ENCODE measurements at places on chromosomes 5 and 9. TPM values are rescaled to one million over a fixed set of nuclear protein-coding genes. Genes with fewer than 3 reads are reported as not detected.

GRCh38 chr5:76331126-76331525, 72.0 kb upstream of the IQGAP2 start:
- no peak for DNase-seq

DNA sequence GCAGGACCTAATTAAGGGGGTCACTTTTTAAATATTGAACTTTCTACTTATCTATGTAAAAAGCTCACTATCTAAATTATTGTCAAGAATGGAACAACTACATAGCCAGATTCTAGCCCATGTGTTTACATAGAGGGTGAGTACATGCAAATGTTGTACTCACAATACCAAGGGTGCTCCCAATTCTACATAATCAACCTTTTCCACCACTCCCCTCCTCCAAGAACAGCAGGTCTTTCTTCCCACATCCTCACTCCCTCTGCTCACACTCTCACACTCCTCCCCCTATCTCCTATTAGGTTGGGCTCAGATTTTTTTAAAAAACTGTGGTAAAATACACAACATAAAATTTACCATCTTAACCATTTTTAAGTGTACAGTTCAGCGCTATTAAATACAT, 325.4 kb downstream of the ARL15 start:
- DNase-seq = no peak

GRCh38 chr9:21154018-21154608, 12.3 kb downstream of the IFNA21 start:
- no peak for DNase-seq

DNA sequence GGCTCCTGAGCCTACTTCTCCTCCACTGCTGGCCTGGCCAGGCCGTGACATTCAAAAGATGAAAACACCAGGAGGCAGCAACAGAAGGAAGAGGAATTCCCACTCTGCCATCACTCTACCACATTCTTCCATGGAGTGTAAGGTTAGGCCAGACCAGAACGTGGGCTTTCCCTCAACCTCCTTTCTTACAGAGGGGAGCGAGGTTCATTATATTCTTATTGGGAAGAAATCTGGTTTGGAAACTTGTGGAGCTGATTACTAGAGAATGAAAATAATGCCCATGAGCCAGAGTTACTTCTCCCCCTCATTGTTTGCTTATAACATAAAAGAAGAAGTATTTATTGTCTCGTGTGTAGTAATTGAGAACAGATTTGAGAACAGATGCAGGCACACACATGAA, 136.3 kb upstream of the BASP1 start:
- DNase-seq = no peak

DNA sequence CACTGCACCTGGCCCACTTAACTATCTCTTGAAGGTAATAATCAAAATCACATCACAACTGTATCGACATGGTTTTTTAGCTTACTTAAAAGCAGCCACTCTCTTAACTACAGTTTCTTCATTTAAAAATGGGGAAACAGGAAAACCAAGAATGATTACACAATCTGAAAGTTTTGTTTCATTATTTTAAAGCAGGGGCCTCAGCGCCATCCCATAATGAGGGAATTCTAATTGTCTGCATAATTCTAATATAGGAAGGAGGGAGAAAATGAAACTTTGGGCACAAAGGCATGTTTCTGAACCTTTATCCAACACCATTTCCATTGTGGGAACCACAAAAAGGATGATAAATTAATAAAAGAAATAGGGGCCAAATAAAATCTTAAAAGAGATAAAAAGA, 7.6 kb downstream of the HACD4 start:
- no peak for DNase-seq

DNA sequence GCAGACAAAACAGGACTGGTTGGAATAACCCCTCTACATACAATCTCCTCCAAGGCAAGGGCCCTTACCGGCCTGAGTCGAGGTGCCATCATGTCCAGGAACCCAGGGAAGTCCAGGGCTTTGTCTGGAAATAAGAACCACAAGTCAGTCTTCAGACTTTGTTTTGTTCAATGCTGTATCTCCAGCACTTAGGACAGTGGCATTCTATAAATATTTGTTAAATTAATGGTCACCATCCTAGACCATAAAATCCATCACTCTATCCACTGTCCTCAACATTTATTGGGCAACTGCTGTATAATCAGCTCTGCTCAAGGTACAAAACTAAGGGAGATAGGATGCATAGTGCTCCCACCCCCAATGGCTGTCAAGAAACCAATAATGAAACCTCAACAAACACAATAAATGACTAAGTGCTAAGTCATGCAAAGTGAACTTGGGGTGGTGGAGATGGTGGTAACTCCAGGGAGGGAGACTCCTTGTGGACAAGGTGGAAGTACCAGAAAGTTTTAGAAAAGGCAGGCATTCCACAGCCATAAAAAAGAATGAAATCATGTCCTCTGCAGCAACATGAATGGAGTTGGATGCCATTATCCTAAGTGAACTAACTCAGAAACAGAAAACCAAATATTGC, 5.0 kb downstream of the RELL2 start:
- no peak for DNase-seq

The MARVELD2 gene
- total RNA-seq = 1.2 TPM

DNA sequence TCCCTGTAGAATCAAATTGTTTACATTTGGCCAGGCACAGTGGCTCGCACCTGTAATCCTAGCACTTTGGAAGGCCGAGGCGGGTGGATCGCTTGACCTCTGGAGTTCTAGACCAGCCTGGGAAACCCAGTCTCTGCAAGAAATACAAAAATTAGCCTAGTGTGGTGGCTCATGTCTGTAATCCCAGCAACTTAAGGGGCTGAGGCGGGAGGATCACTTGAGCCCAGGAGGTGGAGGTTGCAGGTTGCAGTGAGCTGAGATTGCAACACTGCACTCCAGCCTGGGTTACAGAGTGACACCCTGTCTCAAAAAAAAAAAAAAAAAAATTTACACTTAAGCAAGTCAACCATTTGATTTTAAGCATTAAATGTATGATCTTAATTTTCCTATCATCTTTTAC, 17.5 kb upstream of the IQGAP2 start:
- no peak for DNase-seq

GRCh38 chr5:176474476-176474875, 26.3 kb downstream of the FAF2 start:
- DNase-seq = no peak

DNA sequence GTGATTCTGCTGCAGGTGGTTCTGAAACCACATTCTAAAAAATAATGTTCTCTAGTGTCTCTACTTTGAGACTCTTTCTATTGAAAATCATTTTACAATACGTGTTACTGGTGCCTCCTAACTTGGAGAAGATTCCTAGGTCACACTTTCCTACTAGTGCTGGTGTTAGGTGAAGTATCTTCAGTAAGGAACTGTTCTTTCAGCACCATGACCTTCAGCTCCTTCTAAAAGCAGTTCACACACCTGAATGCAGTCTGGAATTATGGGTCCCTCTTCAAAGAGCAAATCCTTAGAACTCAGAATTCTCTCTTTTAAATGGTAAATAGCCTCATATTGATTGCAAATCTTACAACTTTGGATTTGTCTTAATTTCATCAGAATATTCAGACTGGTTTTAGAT, 10.6 kb upstream of the DPYSL3 start:
- no peak for DNase-seq

- no peak for DNase-seq
Observed at GRCh38 chr5:95251185-95251584, 33.7 kb downstream of the MCTP1 start.

GRCh38 chr5:151718646-151719045, 31.9 kb upstream of the SPARC start:
- DNase-seq = no peak

DNA sequence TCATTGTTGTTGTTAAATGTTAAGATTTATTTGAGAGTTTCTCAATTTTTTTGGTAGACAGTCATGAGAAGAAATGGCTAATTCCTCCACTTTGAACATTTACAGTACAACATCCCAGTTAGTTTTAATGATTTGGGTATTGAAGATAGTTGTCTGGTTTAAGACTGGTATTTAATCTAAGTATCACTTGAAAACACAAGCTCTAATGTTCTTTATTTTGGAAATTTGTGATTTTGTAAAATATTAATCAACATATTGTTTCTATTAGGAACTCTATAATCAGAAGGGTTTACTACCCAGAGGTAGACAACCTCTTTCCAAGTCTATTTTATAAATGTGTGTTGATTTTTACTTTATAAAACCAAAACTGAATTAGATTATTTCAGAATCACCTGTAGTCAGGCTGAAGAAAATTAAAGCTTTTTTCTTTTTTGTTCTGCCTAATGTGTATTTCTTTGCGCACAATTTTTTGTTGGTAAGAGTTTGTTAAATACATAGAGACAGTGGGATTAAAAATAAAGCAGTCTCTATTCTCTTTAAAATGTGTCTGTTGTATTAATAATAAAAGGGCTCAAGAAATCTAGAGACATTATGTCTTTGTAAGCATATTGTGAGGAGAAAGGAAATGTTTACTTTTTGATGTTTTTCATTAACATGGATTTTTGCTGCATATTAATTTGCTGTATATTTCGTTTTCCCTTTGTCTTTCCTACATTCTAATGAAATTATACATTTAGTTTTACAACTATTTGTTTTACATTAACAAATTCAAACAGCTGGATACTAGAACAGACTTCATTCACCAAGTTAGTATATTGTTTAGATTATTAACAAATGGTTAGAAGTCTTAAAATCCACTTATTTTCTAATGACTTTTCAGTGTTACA, 3.9 kb upstream of the PURA start:
- DNase-seq = no peak

- DNase-seq = no peak
Observed at GRCh38 chr5:79499640-79500273, 14.2 kb downstream of the HOMER1 start.

- no peak for DNase-seq
Observed at GRCh38 chr9:99220011-99220410, 1.7 kb downstream of the ALG2 start.

DNA sequence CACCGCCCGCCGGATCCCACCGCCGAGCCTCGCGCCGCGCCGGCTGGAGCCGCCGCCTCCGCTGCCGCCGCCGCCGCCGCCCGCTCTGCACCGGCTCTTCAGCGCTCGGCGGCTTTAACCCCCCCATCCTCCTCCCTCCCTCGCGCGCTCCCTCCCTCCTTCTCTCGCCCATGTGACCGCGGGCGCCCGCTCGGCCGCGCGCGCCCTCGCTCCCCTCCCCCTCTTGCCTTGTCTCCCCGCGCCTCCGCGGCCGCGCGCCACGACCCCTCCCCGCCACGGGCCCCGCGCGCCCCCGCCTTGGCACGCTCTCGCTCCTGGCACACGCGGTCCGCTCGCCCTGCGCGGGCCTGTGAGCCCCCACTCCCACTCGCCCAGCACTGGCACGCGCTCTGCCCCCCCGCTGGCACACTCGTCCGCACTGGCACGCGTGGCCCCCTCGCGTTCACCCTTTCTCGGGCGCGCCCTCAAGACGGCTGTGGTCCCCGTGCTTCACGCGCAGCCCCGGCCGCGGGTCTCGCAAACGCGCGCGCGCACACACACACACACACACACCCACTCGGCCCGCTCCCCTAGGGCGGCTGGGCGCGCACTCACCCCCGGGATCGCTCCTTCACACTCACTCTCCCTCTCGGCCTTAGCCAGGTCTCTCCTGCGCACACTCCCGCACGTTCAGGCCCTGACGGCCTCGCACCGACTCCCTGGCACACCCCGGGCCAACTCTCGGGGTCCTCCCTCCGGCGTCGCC, at the start of gene CNTFR:
Gene CNTFR, minus strand, starts transcription at position 89 of the 745 bp plus-strand sequence. CDS start 20,743 bp downstream, outside the sequence.
- DNase-seq = no peak

The PCDHGC5 gene
- not detected for total RNA-seq

DNA sequence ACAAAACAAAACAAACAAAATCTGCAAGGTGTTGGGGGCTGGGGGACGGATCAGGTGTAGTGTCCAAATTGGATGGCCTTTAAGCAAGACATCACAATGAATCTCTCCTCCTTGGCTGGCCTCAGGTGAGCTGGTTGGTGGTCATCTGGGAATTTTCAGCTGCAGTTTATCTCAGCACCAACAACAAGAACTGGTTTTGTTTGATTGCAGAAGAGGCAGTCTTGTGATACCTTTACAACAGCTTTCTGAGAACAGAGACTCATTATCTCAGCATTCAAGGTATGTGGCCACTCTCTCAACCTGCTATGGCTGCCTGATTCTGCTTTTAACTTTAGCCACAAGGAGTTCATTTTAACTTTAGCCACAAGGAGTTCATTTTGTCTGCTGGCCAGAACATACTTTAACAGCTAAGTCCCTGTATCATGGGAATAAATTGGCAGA, 1543.4 kb downstream of the EFNA5 start:
- no peak for DNase-seq

GRCh38 chr5:139924294-139925215, 118.5 kb downstream of the NRG2 start:
- no peak for DNase-seq
